ENCODE measurements at places on chromosomes 11 and 22.

GRCh38 chr22:43393844-43394474 is 17.9 kb upstream of the MPPED1 start:
- no peak for DNase-seq

GRCh38 chr22:27144321-27144720 is 486.9 kb downstream of the MIAT start:
- DNase-seq: no peak

DNA sequence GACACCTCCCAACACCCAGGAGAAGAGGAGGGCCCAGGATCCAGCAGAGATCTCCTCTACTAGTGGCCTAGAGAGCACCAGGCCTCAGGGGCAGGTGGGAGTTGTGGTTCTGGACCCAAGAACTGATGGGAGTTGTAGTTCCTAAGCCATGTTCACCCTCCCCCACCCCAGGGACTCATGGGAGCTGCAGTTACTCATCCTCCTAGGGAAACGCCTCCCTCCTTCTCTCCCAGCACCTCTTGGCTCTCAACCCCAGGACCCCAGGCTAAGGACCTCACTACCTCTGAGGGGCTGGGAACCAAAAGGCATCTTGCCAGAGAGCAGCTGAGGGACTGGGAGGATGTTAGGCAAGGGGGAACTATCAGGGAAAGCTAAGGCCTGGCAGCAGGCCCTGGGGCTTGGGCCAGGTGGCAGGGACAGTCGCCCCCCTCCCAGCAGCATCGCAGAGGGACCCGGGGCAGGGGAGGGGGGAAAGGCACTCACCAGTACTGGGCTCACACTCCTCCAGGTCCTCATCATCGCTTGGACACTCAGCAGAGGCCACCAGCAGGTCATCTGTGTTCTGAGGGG is 28.9 kb downstream of the SLC22A12 start:
- no peak for DNase-seq

DNA sequence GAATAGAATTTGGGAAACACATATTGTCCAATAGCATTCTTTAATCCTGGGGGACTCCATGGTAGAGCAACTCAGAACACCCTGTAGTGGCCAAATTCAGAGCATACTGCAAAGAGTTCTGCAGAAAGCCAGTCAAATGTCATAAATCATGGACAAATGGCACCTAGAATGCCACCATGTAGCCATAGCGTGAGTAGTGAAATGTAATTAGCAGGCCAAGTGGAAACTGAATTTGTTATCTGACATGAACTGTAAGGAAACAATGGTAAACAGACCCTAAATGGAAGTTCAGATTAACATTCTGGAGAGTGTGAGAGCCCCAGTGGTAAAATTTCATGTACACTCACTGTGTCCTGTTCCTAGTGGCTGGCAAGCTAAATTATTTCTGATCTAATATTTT is 7.0 kb upstream of the PRSS23 start:
- DNase-seq: no peak

DNA sequence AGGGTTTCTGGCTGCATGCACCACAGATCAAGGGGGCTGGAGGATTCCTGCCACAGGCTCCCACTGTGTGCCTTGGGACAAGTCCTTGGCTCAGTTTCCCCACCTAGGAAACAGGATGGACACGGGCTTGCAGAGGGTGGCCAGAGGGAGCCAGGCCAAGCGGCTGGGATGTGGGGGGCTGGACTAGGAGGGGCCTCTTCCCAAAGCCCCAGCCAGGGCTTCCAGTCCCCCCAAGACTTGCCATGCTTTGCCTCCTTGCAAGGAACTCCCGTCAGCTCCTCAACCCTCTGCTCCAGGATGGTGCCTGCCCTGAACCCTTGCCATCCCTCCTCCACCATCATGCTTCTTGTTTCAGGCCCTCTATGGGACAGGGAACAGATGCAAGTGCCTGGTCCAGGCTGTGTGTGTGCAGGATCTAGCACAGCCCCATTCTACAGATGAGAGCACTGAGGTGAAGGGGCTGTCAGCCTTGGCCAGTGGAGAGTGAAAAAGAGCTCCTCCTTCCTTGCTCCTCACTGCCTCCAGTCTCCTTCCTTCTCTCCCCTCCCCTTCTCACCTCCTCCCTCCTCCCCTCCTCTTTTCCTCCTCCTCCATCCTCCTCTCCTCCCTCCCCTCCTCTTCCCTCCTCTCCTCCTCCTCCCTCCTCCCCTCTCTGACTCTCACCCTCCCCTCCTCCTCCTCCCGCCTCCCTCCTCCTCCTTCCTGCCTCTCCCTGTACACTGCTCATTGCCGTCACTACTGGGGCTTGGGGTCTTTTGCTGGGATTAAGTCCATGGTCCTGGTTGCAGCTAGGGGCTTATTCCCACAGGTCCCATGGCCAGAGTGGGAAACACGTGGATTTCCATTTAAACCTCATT is 13.3 kb upstream of the FGF19 start:
- DNase-seq: no peak

DNA sequence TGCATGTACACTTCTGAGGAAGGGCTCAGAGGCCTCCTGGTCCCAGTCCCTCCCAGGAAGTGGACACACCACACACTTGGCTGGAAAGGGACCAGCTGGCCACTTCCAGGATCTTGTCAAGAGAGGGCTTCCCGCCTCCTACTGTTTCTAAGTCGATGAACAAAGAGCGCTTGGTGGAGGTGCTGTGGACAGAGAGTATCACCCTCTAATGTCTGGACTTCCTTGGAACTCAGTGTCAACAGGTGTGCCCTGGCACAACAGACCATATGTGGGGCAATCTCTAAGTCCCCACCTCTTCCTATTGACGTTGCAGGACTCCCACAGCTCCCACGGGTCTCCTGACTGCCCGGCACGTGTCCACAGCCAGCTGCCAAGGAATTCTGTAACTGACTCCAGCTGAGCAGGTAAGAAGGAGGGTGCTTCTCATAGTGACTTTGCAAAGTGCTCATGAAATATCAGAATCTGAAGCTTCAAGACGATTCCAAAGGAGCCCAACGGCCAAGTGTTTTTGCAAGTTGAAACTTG is 16.1 kb downstream of the POU2AF1 start:
- DNase-seq: no peak

DNA sequence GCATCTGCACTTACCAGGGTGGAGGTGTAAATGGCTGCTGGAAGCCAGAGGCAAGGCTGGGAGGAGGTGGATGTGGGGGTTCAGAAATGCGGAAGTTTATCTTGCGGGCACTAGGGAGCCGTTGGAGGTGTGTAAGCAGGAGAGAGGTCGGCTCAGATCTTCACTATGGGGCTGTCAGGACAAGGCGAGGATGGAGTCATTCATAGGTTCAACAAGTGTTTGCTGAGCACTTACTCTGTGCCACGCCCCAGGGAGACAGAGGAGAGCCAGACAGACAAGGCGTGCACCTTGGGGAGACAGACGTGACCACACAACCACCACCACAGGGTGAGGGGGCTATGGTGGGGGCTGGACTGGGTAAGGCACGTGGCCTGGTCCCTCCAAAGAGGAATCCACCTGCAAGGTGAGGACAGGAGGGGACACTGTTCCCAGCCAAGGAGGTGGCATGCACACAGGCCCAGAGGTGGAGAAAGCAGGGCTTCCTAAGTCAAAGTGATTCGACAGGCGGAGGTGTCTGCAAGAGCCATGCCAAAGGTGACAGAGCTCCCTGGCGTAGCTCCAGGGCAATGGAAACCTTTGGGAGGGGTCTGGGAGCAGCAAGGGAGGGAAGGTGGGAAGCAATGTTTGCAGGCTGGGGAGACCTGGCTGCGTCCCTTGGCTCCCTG is 30.8 kb upstream of the TCF20 start:
- DNase-seq: no peak

DNA sequence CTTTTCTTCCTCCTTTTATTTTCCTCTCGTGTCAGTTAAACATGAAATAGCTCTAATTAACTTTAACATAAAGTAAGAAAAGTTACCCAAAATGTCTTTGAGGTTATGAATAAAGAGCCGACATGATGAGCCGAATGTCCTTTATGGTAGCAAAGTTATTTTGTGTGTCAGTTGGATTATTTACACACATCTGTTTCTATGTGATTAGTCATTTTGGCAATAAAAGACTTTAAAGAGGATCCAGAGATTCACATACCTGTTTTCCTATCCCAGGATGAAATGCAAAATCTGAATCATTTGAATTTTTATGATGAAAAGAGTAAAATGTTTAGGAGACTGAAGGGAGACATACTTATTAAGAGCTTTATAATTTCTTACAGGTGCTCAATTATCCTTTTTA is 34.0 kb upstream of the TECTA start:
- DNase-seq: no peak

- DNase-seq: no peak
Measured at GRCh38 chr11:71204748-71205664, 47.4 kb downstream of the SHANK2 start.

GRCh38 chr22:47176573-47177333 is 414.3 kb downstream of the TBC1D22A start:
- DNase-seq: no peak

DNA sequence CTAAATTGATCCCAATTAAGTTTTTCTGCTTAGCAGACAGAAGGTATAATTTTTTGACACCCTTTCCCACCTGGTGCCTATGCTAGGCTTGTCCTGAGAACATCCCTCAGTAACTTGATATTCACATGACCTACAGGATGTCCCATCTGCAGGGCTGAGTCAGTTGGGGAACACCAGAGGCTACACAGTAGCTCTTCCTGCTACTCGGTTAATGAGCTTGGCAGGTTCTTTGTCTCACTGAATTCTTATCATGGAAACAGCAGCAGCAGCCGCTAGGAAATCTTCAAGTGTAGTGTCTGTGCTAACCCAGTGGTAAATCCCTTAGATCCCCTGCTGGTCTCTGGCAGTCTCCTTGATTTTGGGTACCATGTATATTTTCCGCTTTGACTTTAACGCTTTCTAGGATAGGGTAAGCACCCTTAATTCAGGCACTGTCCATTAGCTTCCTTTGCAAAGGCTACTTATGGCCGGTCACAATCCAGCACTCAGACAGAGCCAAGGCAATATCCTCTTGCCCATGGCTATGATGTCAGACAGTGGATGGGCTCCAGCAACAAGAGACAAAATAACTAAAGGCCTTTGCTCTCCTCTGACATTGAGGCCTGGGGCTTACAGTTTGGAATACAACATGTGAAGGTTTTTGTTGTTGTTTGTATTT is 8.5 kb downstream of the MRPL16 start:
- DNase-seq: no peak

DNA sequence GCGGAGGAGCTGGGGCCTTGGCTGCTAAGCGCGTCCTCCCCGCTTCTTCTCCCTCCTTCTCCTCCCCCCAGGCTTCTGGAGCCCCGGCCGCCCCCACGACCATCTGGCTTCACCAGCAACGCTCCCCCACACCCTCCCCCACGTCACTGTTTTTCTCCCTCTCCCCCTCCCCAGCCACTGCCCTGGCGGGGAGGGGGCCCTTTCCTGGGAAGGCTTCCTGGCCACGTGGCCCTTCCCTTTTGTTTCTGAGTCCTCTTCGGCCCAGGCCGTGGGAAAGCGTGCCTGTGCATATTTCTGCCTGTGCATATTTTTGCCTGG is 27.7 kb downstream of the RTN4R start:
- DNase-seq: no peak

GRCh38 chr11:1047595-1048156 is 11.2 kb upstream of the MUC6 start:
- no peak for DNase-seq

DNA sequence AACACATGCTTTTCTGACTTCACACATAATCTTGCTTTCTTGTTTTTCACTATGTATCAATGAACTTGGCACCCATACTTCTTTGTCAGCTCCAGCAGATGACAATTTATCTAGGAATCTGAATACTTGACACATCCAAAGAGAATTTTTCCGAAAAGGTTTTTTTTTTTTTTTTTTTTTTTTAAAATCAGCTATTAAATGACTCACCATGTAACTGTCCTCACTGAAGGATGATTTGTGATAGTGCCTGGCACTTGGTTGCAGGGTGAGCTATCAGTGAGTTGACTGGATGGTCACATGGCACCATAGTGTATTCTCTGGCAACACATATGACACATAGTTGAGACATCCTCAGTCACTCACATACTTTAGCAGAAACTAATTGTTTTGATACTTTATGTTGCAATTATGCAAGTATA is 133.4 kb upstream of the E2F8 start:
- DNase-seq: no peak

GRCh38 chr11:64077607-64078006 is 41.9 kb downstream of the FLRT1 start:
- DNase-seq: no peak

DNA sequence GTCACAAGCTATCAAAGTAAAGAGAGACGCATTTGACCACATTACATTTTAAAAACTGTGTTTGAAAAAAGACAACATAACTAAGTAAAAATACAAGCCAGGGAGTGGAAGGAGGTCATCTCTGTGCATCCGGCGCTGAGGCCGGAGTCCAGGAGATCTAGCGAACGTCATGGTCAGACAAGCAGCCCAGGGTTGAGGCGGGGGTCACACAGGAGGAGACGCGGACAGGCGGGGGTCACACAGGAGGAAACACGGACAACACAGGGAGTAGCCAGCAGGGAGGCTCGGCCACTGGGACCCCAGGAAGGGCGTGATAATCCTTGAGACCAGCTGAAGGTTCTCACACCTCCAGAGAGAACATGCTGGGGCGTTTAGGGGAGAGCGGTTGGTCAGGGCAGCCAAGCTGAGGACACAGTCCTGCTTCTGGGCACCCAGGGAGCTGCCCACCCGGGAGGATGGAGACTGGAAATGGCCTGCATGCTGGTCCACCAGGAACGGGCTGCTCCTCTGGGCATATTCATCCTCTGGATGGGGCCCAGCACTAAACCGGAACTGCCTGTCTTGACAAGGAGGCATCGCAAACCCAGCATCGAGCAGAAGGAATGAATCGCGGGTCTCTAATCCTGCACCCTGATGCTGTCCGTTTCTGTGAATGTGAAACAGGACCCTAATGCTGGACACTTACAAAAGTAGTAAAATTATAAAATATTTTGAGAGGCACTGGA is 40.9 kb upstream of the MUC5AC start:
- DNase-seq: no peak

DNA sequence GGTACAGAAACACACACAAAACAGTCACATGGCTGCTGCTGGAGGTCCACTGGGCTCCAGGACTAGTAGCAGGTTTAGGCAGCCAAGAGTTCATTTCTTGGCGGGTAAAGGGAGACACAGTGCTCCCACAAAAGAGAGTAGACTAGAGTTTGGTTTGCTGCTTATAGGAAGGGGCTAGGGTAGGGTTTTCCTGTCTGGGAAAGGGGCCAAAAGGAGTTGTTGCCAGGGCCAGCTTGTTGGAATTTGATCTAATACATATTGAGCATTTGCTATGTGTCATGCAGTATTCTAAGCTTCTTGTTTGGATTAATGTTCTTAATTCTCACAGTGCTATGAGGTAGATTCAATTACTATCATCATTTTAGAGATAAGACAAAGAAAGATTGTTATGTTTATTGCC is 195.1 kb upstream of the PLET1 start:
- DNase-seq: no peak

GRCh38 chr11:15779518-15779917 is 576.8 kb downstream of the SOX6 start:
- DNase-seq: no peak

- no peak for DNase-seq
Measured at GRCh38 chr22:47322854-47323253, 560.4 kb downstream of the TBC1D22A start.

- DNase-seq: peak; percentile 15
Measured at GRCh38 chr11:69674267-69674885, 777 bp downstream of the LTO1 start.

GRCh38 chr11:79358258-79358657 is 82.6 kb downstream of the TENM4 start:
- DNase-seq: no peak

- DNase-seq: no peak
Measured at GRCh38 chr22:48819961-48820360, 1007.7 kb downstream of the BRD1 start.

GRCh38 chr11:8070417-8071115 is 10.4 kb upstream of the TUB start:
- no peak for DNase-seq

GRCh38 chr11:91066456-91067047 is 843.7 kb upstream of the CHORDC1 start:
- no peak for DNase-seq

All from stimulated activated CD4-positive, alpha-beta T cell treated with anti-CD3 and anti-CD28 coated beads, Interleukin-2, amount 100 ng/mL, for 24 hours (primary cell).